ENCODE measurements at places on chromosomes 2 and 18. TPM values are rescaled to one million over a fixed set of nuclear protein-coding genes. Genes with fewer than 3 reads are reported as not detected.
A peak's percentile ranks its signal among the peaks of the same experiment; 100 is the strongest.

DNA sequence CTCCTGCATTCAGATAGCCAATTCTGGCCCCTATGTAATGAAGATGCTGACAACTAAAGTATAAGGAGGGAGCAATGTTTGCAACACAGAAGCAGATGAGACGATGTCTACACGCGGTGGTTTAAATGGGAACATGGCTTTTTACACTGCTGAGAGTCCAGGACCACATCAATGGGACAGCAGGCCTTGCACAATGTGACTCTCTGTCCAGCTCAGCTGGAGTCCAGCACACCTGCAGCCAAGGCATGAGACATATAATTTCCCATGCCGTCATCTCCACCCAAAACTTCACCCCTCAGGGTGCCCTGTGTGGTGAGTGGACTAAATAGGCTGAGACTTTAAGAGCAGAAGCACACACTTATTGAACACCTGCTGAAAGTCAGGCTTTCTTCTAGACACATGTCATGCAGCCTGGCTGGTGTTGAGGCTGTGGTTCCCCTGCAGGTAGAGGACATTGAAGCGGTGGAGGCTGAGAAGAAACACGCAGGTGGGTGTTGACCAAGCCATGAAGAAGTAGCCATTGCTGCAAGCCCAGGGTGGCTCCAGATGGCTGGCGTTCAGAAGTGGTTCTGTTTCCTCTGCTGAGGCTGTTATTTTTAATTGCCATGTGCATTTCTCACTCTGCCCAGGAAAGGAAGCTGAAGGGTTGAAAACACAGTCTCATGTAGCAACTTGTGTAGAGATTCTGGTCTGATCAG, 345.6 kb downstream of the MYCN start:
- DNase-seq, result no peak

- DNase-seq, result no peak
Observed at GRCh38 chr2:99417396-99417795, 72.4 kb downstream of the REV1 start.

Gene NT5DC4
- not detected for total RNA-seq

Gene FSIP2
- not detected for total RNA-seq

Gene CRYBA2
- not detected for total RNA-seq

- DNase-seq, result no peak
Observed at GRCh38 chr2:16325016-16325975, 340.3 kb downstream of the CYRIA start.

DNA sequence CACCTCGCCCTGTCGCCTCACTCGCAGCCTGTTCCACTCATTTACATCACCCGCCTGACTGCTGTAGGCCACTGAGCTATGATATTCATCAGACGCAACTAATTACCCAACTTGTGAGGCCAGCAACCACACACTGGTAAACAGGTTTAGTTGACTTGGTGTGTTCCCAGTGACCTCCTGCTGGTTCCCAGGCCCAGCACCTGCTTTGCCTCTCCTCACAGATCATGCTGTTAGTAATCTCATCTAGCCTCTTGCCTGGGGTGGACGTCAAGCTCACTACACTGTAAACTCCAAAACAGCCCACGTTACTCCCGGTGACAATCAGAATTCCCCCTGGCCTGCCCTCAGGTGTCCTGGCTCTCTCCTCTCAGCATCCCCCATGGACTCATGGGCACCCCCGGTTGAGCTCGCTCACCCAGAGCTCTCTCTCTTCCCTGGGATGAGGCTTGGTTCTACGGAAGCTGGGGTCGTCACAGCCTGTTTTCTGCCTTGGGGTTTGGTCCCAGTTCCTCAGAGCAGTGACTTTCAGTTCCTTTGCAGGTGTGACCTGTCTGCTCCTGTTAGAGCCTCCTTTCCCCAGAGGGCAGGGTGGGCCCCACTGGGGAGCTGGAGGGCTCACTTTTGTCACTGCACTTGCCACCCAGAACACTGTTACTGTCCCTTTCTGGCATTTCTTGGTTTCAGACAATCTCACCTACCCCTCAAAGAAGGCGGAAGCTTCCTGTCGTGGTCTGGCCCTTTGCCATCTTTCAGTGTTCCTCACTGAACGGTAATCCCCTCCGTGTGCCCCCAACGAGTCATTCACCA, 40.3 kb downstream of the INPP5D start:
- DNase-seq, result no peak

GRCh38 chr2:128558441-128558840, 239.8 kb upstream of the HS6ST1 start:
- no peak for DNase-seq

DNA sequence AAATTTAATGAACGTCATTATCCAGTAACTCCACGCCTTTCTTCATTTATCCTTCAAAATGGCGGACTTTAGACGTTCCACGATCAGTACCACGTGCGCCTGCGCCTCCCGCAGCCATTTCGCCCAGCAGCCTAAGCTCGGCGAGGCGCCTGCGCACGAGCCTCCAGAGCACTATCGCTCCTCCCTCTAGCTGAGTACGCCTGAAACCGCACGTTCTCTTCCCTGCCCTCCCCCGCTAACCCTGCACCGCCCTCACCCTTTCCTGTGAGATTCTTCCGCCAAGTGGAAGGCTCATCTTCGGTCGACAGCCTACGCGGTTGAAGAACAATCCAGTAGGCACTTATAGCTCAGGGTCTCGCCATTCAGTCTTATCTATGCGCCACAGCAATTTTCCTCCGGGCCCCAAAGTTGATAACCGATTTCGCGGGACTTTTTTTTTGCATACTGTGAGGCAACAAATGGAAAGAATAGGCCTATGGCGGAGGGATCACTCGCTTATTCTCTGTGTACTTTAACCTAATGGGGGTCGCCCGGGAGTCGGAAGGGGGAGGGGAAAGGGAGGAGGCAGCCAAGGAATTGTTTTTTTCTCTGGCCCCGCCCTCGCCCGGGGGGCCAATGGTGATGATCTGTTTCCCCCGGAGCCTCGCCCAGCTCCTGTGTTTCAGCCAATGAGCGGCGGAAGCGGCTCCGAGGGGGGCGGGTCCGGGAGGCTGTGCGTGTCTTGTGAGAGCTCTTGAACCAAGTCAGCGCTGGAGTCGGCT, at the start of gene KDM3A:
TSS of gene KDM3A (plus strand) at position 741 of the 761 bp plus-strand sequence. CDS start 677 bp downstream, outside the sequence.
- peak; percentile 99 for DNase-seq

Gene PRKAG3
- not detected for total RNA-seq

DNA sequence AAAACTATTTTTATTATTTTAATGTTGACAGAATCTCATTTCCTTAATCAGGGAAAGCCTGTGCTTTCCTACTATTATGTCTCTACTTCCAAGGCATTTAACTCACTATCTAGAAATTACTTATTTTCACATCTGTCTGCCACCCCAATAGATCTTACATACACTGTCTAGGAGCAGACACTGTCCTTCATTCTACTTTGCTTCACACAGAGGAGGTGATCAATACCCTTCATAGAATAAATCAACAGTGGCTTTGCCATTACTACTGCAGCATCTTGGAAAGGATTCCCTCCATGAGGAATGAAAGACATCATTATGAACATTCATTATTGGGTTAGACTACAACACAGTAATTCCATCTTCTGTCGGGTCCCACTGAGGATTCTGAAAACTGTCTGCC, 31.7 kb downstream of the CDH20 start:
- DNase-seq, result no peak

Gene INSIG2
- total RNA-seq, result 15.1 TPM

Gene PKP4
- total RNA-seq, result 41.2 TPM

Gene SLC23A3
- total RNA-seq, result not detected

Data from G401 (cell line).